ENCODE measurements at places on chromosomes 3 and 15. TPM values are rescaled to one million over a fixed set of nuclear protein-coding genes. Genes with fewer than 3 reads are reported as not detected.

DNA sequence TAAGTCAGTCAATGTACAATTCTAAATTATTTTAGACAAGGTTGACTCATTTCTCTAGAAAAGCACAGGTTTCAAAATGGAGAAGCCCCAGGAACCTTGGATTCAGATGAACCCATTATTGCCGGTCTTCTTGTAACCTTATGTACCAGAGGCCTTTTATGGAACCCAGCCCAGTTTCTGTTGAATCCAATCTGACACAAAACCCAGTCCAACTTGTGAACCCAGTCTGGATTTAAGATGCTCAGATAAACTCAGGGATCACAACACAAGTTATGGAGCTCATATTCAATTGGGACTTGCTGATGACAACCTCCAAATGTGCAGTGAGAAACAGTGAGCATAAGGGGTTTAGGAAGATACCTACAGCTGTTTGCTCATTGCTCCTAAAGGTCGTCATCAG is 16.4 kb upstream of the B4GALT4 start:
- no peak for DNase-seq

The SLC9C1 gene
- total RNA-seq: 0.81 TPM

The TMC3 gene
- 0.81 TPM for total RNA-seq

GRCh38 chr3:41405466-41405865 is 206.2 kb downstream of the CTNNB1 start:
- no peak for DNase-seq

DNA sequence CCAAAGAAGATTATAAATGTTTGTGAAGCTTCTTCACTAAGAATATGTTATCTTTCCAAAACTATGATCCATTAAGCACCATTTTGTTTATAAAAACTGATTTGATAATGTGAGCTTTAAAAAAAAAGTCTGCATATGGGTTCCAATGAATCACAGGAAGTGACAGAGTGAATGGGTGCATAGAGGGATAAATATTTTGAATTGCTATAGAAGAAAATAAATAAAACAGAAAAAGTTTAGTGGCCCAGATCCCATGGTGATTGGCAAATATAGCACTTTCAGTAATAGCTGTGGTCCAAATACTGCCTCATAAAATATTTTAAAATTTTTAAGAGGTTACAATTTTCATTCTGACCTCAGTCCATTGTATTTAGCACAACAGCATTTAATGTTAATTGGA is 19.2 kb downstream of the CPA3 start:
- no peak for DNase-seq

DNA sequence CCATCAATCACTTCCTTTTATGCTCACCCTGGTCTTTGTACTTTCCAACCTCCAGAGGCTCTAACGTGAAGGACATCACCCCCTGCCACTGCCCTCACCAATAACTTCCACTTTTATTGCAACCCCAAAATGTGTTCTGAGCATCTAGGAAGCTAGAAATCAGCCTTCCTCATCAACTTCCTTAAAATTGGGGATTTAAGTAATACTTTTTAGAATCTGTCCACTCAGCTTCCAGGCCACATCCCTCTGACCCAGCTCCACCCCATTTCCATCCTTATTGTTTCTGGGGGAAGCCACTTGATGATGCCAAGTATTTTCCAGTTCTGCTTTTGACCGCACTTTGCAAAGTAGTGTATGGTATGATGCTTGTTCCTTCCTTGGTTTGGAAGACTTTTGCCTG is 73.5 kb upstream of the XCR1 start:
- no peak for DNase-seq

The CAMP gene
- 0.65 TPM for total RNA-seq

- DNase-seq: no peak
These were observed 125.2 kb downstream of the CNTN3 start for GRCh38 chr3:74489050-74489792.

DNA sequence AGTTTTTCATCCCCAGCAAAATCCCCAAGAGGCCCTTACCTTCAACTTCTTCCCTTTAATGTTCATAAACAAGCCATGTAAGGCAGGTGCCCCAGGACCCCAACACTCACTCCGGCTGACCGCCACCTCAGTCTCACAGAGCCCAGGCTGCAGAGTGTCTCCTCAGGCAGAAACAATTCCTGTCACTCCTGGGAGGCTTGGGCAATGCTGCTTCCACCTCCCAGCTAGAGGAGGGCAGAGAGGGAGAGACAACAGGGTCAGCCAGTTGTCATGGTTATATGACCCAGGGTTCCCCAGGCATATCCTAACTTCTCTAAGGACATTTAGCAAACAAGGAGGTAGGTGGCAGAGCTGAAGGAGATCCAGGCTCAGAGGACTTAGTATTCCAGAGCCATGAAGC is at the start of gene PLIN1:
TSS of gene PLIN1 (minus strand) at position 156 of the 400 bp plus-strand sequence. CDS start 1,878 bp downstream, outside the sequence.
- no peak for DNase-seq

The EFCC1 gene
- 3.1 TPM for total RNA-seq
